ENCODE measurements at places on chromosomes 7 and 10.

- no peak for DNase-seq
Measured at GRCh38 chr10:88507826-88508453, 75.2 kb downstream of the RNLS start.

DNA sequence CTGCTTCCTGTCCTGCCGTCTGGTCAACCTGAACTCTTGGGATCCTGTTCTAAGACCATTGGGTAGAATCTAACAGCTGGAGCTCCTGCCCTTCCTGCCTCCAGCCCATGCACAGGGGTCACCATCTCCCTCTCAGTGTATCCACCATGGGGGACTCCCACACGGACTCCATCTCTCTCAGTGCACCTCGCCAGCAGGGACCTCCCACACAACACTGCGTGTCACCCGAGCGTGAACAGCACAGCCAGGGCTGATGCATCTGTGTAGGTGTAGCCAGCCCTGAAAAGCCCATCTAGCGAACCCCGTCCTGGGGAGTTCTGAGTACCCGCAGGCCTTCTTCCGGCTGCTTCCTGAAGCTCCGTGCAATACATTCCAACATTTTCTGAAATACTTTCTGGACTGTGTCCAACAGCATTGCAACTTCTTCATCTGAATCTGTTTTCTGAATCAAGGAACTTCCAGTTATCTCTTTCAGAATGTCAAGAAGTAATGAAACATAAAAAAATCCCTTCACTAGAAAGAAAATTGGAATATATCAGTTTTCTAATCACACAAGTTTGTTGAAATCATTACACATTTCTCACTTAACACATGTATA lies 52.5 kb downstream of the NCAPG2 start:
- no peak for DNase-seq

DNA sequence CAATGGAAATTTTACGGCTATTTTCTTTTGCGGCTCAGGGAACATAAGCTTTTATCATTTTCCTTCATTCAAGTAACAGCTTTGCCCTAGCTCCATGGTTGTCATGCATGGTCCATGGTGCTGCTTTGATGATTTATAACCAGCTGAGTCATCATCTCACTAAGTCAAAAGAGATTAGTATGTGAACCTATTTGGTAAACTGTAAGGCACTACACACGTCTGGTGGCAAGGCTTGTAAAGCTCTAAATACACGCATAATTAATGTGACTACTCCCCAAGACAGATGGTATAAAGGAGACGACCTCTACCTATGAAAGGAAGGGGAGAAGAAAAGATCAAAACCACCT lies 340.2 kb downstream of the KCNMA1 start:
- no peak for DNase-seq

DNA sequence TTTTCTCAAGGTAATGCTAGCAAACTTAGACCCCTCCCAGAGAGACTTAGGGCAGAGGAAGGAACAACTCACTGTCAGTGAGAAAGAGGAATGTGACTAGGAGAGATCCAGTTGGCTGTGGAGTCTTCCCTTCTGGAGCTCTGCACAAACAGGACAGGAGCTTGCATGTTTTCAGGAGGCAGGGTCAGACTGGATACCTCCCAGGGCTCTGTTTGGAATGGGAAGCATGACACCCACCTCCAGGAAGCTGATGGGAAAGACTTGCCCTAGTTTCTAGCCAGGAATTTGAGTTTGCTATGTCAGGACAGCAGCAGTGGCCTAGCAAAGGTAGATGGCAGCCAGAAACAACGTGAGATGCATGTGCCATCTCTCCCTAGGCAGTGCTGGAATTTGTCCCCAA lies 40.6 kb downstream of the GHRHR start:
- no peak for DNase-seq

GRCh38 chr7:6379886-6380285 lies 67.9 kb downstream of the DAGLB start:
- DNase-seq = no peak

DNA sequence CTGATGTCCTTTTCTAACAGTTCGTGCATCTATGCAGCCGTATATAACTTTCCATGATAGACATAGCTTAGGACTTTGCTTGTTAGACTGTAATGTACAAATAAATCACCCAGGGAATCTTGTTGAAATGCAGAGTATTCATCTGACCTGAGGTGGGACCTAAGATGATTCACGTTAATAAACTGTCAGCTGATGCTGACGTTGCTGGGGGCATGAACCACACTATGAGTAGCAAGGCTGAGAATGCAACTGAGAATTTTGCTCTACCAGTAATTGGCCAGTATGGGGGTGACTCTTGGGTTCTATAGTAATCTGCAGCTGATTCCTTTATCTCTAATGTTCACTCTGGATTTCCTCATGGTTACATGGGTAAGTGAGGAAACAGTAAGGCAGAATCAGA lies 130.1 kb upstream of the MALRD1 start:
- DNase-seq = peak; percentile 60

- no peak for DNase-seq
Measured at GRCh38 chr10:1968257-1969033, 231.1 kb upstream of the ADARB2 start.

DNA sequence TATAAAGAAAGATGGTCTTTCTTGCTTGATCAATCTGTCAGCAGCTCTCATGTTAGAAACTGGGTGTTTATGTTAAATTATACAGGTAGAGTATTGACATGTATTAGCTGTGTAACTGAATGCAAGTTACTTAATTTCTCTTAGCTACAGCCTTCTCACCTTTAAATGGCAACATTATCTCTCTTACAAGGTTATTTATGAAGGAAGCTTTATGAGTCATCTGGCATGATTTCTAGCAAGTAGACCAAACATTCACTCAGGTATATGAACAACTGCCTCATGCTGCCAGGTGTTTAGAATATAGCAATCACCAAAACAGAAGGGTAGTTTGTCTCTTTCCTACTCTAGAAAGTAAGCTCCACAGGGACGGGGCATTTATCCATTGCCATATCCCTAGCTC lies 8.5 kb downstream of the ARL4A start:
- no peak for DNase-seq

- no peak for DNase-seq
Measured at GRCh38 chr10:130750441-130750840, 561.1 kb downstream of the TCERG1L start.

DNA sequence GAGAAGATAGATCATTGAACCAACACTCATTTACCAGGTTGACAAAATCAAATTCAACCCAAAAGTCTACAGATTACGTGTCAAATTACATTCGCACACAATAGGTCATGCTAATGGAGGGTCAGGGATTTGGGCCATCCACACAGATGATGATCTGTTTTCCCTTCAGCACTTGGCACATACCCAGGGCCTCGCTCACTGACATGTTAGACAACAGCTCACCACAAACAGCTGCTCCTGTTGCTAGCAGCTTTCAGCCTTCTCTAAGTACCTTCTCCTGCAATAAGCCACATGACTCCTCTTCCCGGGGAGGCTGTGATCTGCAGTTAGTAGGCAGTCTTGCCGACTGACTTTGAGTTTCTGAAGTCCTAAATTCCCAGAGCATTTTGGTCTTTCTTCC lies 18.4 kb downstream of the NKX2-3 start:
- peak; percentile 45 for DNase-seq

- DNase-seq = no peak
Measured at GRCh38 chr7:93148144-93148543, at the start of gene SAMD9L. Gene SAMD9L, minus strand, starts transcription at chr7:93148385. Its CDS starts 12,414 bp downstream, at chr7:93135971.

DNA sequence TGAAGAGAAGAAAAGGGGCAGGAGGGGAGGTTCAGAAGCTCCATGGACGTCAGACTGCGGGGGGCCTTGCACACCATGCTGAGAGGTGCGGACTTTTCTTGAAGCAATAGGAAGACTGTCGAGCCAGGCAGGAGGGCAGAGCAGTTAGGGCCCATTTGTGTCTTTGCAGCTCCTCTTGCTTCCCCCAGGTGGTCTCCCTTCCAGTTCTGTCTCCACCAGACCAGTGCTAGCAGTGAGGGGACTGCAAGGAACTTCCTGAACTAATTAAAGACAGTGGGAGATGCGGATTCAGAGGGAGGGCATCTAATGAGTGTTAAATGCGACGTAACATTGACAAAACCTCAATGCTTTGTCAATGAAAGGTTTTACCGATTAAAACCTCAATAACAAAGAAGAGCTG lies 225.4 kb downstream of the USP6NL start:
- no peak for DNase-seq

GRCh38 chr7:47185839-47186238 lies 396.1 kb downstream of the TNS3 start:
- DNase-seq = no peak

DNA sequence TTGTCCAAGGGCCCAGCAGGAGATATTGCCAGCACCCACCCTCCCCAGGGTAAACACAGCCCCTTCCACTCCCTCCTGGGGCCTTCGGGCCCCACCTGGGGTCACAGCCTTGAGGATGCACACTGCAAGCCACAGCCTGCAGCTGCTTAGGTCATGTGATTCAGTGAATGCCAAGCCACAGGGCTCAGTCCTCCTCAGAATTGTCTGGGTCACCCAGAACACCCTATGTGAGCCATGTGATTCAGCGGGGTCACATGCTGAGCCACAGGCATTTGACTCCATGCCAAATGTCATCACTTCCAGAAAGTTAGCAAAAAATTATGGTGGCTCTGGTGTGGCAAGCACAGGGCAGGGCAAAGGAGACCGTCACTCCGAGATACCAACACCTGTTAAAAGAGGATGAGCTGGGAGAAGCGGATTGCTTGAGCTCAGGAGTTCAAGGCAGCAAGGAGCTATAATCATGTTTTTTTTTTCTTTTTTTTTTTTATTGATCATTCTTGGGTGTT lies 17.2 kb upstream of the PSAP start:
- DNase-seq = no peak

- DNase-seq = no peak
Measured at GRCh38 chr10:4758256-4758655, 67.8 kb upstream of the AKR1E2 start.

- DNase-seq = no peak
Measured at GRCh38 chr7:152340161-152340560, 95.6 kb downstream of the KMT2C start.

- DNase-seq = no peak
Measured at GRCh38 chr10:125201791-125202622, 41.6 kb upstream of the CTBP2 start.

DNA sequence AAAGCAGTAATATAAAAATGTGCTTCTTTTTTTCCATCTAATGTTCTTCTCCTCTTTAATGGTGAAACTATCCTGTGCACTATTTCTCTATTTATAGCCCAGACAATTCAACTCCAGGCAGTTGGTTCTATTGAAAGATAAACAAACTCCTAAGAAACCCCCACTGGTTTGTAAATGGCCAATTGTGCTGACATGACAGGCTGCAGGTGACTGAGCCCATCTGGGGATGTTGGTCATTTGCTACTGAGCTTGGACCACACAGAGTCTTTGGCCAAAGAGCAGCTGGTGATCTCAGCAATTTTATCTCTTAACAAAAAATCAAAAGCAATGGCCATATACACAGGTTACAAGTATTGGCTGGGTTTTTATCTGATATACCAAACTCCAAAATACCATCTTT lies 631.8 kb upstream of the CELF2 start:
- DNase-seq = no peak

- DNase-seq = no peak
Measured at GRCh38 chr10:73819081-73819480, 7.7 kb upstream of the NDST2 start.

DNA sequence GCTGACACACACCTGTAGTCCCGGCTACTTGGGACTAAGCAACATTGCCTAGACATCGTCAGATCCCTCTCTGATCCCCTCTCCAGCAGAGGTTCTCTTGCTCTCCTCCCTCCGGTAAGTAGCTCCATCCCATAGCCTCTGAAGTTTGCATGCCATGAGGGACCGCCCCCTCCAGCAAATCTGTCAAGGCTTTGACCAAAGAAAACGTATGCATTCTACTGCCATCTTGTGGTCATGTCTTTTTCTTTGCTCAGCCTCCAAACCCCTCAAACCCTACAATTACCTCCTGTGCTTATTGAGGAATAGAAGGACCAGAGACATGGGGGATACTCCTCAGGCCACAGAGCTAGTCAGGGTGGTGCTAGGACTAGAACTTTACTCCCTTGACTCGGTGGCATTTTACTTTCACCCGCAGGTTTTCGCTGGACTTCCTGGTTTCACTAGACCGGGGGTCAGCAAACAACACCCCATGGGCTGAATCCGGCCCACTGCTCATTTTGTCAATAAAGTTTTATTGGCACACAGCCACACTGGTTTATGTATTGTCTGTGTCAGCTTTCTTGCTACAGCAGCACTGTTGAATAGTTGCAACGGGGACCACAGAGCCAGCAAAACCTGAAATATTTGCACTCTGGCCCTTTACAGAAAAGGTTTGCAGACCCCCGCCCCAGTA lies 202.6 kb upstream of the FOXK1 start:
- no peak for DNase-seq

- DNase-seq = no peak
Measured at GRCh38 chr10:131738396-131738735, 162.4 kb upstream of the PPP2R2D start.

DNA sequence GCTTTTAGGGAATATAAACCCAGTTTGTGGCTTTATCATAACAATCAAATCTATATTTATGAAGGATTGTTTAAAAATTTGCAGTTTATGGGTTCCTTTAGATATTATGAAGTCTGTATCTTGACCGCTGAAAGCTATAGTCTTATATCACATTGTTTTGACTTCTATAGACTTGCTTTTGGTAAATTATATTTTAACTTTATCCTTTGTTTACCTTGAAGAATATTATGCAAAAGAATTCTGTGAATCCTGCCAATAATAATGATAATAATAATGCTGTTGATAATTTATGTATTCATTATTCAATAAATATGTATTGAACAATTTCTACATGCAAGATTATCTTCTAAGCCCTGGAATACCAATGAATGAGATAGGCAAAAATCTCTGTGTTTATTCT lies 101.9 kb upstream of the MTPN start:
- DNase-seq = no peak

- no peak for DNase-seq
Measured at GRCh38 chr7:154973381-154973780, 29.5 kb downstream of the PAXIP1 start.

DNA sequence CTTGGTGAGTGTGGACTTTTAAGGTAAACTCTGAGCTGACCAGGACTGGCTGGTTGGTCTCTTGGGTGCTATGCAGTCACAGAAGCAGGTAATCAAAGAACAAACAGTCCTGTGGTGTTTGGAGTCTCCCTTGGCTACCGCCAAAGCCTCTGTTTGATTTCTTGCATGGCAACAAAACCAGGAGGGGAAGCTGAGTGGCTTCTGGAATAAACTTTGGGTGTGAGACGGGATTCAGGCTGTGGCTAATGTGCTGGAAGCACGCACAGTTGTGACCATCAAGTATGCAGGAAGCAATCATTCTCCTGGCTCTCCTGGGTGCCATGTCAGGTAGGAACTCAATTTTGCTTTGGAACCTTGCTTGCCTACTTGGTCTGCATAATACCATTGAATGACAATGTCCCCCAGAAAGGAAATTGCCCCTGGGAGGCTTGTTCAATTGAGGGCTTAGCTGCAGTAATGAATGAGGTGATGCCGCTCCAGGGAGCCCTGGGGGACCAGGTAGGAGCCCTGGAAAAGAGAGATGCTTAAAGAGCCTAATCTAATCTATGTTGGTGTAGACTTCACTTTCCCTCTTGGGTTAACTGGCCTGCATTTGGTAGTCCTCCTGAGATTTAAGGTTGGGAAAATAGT lies at the start of gene CDHR3:
TSS of gene CDHR3 (plus strand) at position 227 of the 630 bp plus-strand sequence. CDS start at position 282, 55 bp downstream.
- DNase-seq = no peak
